Stimulated activated CD4-positive, alpha-beta T cell treated with anti-CD3 and anti-CD28 coated beads, Interleukin-12 subunit alpha, Interleukin-12 subunit beta, amount 100 ng/mL, for 48 hours (primary cell): ENCODE measurements at places on chromosomes 6 and 20.

DNA sequence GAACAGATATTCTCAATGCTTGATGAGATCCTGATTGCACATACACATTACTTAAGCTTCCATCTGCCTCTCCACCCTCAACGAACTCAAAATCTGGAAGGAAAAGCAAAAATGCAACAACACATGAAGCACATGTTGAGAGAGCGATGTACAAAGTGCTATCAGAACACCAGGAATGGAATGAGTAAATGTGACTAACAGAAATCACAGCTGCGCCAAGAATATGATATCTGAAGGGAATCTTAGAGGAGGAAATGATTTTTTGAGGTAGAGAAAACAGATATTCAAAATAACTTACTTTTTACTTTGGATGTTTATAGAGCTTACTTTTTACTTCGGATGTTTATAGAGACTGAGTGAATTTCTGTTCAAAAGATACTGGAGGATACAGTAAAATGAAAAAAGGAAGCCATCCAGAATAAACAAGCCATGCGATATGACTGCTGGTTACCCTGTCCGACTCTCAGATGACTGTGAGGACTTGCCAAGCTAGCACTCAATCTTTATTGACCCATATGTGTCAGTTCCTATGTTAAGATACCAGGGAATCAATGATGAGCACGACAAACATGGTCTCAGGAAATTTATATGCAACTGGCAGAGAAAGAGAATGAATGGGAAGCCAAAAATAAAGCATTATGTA, 102.0 kb downstream of the SMLR1 start:
- DNase-seq = no peak

DNA sequence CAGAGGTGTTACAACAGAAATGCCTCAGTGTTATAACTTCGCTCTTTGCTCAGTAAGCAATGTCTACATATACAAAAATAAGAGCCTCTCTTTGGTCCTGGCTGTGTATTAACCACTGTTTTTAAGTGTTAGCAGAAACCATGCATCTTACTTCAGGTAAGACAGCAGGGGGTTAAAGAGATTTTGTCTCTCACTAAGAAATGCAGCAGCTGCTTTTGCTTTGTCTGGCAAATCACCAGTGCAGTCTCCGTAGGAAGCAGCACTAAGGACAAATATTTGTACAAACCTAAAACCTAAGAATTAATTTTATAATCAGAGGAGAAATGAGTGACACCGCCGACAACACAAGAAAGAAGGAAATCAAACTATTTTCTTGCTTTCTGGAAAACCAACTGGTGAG, 758 bp downstream of the SMIM28 start:
- DNase-seq = no peak

DNA sequence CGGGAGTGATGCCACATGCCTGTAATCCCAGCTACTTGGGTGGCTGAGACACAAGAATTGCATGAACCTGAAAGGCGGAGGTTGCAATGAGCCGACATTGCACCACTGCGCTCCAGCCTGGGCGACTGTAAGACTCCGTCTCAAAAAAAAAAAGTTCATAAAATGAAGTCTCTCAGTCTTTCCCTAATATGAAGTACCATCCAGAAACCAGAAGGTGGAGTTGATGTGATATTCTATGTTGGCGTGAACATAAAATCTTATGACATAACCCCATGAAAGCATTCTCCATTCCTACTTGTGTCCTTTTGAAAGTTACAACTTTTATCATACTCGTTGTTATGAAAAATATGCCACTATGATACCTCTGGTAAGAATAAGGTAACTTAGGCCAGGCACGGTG, 5.7 kb downstream of the SOD2 start:
- DNase-seq = no peak

DNA sequence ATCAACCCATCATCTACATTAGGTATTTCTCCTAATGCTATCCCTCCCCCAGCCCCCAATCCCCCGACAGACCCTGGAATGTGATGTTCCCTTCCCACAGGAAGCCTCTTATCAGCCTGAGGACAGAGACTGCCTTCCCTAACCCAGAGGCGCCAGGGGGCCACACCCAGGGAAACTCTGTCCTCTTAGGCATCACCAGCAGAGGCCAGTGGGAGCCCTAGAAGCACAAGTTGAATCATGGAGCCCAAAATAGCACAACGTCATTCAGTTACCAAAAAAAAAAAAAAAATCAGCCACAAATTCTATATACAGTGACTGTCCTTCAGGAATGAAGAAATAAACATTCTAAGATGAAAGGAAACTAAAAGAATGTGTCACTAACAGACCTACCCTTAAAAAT, 625.7 kb downstream of the TFAP2A start:
- DNase-seq = no peak

- no peak for DNase-seq
Observed at GRCh38 chr6:132142308-132142707, 191.1 kb upstream of the CCN2 start.

DNA sequence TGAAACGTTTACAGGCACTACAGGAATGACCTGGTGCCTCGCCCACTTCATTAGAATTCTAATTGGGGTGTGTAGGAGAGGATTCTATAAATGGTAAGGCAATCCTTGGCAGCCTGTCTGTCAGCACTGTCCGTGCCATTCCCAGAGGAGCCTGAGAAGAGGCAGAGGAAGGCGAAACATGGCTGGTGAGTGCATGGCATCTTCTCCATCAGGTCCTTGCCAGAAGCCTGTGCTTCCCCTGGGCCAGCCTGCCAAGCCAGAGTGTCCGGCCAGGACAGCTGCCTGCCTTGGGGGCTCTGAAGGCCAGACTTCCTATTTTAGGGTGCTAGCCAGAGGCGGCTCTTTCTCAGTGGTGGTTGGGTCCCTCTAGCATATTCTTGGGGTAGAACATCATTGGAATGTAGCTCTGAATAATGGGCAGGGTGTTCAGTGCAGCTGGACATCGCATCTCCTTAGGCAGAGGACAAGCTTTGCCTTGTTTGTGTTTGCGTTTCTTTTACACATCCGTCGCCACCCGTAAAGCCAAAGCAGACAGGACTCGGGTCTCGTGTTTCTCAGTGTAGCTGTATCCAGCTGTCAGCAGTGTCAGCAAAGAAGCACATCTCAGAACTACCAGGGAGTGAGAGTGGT, at the start of gene TGM3:
Gene TGM3, plus strand, starts transcription at position 116 of the 630 bp plus-strand sequence. Its CDS starts 63 bp downstream, at position 179.
- DNase-seq = no peak

GRCh38 chr6:106158816-106159215, 72.7 kb downstream of the PRDM1 start:
- DNase-seq = no peak

DNA sequence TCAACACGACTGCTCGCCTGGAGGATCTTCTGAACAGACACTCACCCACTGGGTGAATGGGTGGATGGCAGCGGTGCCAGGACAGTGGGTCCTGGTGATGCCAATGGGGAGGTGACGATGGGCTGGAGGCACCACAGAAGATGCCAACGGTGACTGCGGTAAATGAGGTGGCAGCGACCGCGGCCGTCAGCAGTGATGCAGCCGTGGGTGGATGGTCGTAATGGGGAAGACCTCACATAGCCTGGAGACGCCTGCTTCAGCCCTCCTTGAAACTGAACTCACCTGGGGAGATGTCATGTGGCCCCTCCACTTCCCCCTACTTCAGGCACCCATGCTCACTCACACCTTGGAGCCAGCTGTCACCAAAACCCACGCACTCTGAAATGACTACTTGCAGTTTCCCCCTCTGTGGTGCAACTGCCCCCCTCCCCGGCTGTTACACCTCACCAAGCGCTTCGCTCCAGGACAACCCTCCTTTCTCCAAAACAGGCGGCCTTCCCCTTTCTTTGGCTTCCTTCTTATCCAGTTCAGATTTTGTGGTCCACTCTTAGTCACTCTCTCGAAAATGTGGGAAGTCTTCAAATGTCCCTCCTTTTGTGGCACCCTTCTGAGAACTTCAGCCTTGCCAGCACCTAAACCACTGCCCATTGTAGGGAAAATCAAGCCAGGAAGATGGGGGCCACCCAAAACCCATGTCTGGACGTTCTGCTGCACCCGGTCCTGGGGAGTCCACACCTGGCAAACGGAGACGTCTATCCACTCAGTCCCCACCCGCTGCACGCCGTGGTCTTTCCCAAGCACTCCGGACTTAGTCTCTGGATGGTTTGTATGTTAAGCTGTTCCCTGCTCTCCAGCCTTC, 10.4 kb upstream of the ABHD16B start:
- DNase-seq = peak; percentile 59

- DNase-seq = no peak
Observed at GRCh38 chr20:3364323-3365013, 43.0 kb downstream of the DNAAF9 start.

DNA sequence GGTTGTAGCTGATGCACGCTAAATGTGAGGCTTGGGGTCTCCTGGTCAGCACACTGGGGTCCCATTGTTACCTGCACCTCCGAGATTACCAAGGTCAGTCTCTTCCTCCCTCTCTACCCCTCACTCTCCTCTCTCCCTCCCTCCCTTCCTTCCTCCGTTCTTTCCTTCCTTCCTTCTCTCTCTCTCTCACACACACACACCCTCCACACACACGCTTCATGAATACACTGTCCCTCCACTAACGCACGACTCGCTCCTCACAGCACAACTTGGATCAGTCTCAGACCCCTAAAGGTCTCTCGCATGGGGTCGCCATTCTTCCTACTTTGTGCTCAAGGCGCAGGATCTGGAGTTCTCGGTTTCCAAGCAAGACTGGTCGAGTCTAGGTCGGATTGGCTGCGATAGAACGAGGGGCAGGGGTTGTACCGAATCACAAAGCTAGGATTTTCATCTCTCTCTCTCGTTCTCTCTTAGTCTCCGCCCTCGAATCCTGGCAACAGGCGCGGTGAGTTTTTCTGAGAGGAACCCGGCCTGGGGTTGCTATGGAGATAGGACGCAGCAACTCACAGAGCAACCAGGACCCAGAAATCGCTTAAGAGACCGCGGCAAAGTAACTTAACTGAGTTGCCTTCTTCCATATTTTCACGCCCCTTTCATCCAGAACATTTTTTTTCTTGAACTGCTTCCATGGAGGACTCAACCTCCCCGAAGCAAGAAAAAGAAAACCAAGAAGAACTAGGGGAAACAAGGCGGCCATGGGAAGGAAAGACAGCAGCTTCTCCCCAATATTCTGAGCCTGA, at the start of gene RSPH4A:
Gene RSPH4A, plus strand, starts transcription at position 543 of the 800 bp plus-strand sequence. Its CDS starts 145 bp downstream, at position 688.
- peak; percentile 64 for DNase-seq

GRCh38 chr6:12353731-12354130, 63.6 kb downstream of the EDN1 start:
- DNase-seq = no peak

DNA sequence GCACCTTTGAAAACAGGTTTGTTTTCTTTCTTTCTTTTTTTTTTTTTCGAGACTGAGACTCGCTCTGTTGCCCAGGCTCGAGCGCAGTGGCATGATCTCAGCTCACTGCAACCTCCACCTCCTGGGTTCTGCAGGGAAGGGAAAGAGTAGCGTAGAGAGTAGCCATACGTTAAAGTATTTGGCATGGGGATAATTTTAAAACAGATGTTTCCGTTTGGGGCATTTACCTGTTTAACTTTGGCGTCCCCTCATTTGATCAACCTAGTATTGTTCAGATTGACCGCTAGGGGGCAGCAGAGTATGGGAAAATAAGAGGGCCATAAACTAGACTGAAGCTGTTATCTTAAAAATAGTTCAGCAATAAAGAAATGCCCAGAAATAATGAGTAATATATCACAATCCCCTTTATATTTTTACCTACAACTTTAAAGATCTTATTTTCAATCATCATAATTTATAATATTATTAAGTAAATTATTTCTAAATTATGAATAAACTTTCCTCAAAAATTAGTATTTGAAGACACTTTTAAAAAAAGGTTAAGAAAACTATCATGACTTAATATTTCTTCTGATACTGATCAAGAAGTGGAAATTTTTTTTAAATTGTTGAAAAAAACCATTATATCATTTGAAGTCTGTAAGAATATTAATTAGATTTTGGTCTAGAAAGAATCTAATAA, 7.6 kb upstream of the TAAR9 start:
- DNase-seq = peak; percentile 56

- no peak for DNase-seq
Observed at GRCh38 chr6:134447423-134447822, 129.5 kb upstream of the SGK1 start.

DNA sequence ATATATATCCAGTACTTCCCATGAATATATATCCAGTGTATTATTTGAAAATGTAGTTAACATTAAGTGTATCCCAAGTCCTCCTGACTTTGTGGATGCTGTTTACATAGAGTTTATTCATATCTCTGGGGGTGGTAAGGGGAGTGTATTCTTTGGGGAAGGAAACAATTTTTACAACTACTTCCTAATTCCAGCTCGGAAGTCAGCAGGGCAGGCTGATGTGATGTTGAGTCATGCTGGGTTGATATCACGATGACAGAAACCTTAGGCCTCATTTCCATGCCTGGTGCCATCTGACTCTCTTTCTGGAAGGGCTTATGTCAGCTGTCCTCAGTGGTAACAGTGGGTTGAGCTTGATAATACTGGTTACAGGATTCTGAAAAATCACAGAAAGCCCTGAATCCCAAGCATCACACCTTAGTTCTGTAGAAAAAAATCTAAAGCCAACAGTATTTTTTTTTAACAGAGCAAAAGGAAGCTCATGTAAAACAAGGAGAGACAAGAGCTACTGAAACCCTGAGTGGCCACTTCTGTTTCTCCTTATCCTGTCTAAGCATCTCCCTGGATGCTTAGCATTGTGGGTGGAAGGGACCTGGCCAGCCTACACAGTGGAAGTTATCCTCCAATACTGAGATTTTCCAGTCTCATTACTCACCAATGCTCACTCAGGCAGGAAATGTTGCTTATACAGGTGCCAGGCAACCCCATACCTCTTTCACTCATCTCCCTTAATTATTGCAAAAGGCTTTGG, 75.2 kb upstream of the IYD start:
- DNase-seq = no peak

DNA sequence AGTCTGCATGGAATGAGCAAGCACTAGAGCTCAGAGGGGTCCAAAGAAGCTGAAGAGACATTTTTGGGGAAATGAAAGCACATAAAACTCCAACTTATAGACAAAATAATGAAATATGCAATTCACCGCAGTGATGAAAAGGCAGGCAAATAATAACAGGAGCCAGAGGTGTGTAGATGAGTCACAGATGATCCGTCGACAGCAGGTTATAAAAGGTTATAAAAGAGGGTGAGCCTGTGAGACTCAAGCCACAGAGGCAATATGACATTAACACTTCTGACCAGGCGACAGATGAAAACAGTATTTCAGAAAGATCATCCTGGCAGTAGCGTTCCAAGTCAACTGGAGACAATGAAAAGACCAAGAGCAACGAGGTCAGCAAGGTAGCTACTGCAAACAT, 35.8 kb upstream of the ANKRD60 start:
- no peak for DNase-seq

DNA sequence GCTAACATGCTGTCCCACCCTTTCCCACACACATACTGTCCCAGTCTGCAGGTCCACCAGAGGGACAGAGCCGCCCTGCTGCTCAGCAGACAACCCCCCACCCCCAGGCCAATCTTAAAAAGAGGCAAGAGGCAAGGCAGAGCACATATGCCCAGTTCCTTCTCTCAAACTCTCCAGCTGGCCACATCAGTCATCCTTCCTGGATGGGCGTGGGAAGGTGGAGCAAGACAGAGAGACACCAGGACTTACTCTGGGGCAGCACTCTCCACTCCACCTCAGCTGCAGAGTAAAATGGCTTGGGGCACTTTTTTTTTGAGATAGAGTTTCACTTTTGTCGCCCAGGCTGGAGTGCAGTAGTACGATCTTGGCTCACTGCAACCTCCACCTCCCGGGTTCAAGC, 10.8 kb downstream of the MOCS3 start:
- DNase-seq = no peak
